ENCODE measurements at places on chromosomes 4 and X.

DNA sequence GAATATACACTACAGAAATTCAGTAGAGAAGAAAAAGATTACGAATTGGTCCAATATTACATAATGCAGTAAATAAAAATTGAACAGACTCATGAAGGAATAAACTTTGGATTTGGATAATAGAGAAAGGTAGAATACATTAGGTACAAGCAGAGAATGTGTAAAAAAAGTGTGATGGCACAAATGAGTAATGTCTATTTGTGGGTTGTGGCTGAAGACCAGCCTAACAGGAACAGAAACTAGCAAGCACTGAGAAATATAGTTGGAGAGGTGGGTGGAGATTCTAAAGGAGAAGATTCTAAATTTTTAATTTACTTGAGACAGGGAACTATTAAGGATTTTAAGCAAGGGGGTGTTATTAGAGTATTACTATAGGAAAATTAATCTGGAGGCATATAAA lies 15.2 kb upstream of the CLOCK start:
- no peak for DNase-seq

GRCh38 chrX:65601530-65602220 lies 65.8 kb upstream of the MSN start:
- no peak for DNase-seq

- no peak for DNase-seq
Observed at GRCh38 chrX:37986893-37987292, 19.5 kb upstream of the SYTL5 start.

DNA sequence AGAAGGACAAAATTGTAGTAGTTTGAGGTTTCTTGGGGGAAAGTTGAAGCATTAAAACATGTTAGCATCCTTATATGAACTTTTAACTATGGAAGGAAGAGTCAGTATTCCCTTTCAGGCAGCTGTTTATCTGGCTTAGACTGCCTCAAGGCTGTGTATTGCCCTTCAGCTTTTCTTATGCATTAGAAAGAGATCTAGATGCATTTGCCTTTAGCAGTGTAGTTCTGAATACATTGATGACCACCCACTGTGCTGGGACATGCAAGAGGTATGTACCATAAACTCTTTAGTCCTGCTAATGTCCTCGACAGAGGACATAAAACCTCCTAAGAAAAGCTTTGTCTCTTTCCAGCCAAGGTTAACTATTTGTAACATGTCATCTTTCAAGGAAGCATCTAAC lies 2.9 kb downstream of the FAM200B start:
- no peak for DNase-seq
